RWPE2 (cell line): ENCODE measurements at places on chromosomes 16 and 17.

GRCh38 chr17:83196024-83196365 lies 116.6 kb downstream of the METRNL start:
- DNase-seq = no peak

DNA sequence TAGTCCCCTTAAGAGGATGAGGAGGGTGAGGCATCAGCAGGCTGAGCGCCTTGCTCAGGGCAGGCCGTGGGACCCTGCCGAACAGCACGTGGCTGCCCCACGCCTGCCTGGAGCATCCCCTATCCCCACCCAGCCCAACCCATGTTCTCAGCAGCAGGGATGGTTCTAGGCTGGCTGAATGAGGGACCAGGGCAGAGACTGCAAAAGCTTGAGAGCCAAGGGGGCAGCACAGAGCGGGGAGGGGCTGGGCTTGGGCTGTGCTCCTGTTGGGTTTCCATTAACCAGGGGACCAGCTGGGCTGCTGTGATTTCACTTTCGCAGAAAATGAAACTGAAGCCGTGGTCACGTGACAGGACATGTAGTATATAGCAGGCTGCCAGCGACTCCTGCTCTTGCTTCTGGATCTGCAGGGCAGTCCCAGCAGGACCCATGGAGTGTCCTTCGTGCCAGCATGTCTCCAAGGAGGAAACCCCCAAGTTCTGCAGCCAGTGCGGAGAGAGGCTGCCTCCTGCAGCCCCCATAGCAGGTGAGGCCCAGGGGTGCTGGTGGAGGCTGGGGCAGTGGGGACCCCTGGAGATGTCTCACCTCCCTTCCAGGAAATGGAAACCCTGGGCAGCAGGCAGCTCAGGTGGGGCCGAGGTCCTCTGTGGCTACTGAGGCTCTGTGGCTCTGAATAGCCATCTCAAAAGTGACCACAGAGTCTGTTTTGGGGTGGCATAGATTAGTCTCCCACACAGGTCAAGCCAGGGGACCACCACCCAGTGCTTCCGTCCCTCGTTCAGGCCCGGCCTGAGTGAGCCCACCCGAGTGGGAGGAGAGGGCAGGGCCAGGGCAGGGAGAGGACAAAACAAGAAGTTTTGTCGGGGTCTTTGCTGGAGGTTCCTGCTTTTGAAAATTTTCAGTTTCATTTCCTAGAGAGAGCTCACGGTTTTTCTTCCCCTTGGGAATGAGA lies 2.9 kb downstream of the RNF213 start:
- DNase-seq = no peak

DNA sequence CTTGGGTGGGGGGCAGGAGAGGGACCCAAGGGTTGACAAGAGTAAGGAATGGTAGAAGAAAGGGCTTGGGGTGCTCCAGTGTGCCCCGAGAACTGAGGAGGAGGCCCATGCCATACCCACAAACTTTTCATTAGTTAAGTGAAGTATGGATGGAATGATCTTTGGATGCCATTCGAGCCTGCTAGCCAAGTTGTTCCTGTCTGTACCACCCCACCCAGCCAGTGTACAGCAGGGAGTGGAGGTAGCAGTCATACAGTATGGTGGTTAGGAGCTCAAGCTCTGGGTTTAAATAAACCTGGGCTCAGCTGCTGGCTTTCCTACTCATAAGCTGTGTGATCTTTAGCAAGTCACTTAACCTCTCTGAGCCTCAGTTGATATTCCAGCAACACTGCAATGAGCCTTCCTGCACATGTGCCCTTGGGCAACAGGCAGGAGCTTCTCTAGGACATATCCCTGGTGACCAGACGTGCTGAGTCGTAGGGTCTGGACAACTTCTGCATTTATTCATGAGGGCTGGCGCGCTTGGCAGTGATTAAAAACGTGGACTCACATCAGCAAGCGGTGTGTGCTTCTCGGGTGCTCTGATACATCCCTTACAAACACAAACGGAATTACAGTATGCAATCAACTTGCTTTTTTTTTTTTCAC lies 22.9 kb downstream of the ITPRIPL2 start:
- no peak for DNase-seq

DNA sequence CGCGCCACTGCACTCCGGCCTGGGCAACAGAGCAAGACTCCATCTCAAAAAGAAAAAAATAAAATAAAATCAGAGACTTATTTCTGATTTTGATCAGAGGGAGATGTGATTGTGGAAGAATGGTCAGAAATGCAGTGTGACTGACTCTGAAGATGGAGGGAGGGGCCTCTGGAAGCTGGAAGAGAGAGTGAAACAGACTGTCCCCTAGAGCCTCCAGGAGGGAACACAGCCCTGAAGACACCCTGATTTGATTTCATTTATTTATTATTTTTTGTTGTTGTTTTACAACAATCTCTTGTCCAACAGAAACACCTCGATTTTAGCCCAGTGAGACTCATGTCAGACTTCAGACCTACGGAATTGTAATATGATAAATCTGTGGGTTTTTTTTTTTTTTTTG lies 26.1 kb downstream of the BCL7C start:
- no peak for DNase-seq

- DNase-seq = no peak
These were observed 104.3 kb upstream of the DNAH9 start for GRCh38 chr17:11493936-11494335.

- no peak for DNase-seq
These were observed 225.6 kb upstream of the HSBP1 start for GRCh38 chr16:83581994-83582747.

DNA sequence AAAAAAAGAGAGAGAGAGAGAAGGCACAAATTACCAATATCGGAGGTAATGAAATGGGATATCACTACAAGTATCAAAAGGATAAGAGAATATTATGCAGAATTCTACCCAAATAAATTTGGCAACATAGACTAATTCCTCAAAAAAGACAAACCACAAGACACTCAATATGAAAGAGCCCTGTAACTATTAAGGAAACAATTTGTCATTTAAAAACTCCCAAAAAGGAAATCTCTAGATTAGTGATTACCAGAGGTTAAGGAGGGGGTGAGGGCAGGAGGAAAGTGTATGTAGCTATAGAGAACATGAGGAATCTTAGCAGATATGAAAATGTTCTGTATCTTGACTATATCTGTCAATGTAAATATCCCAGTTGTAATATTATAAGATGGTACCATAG lies 54.0 kb downstream of the CFDP1 start:
- DNase-seq = no peak

- no peak for DNase-seq
These were observed 2.9 kb downstream of the VEZF1 start for GRCh38 chr17:57984936-57985674.

DNA sequence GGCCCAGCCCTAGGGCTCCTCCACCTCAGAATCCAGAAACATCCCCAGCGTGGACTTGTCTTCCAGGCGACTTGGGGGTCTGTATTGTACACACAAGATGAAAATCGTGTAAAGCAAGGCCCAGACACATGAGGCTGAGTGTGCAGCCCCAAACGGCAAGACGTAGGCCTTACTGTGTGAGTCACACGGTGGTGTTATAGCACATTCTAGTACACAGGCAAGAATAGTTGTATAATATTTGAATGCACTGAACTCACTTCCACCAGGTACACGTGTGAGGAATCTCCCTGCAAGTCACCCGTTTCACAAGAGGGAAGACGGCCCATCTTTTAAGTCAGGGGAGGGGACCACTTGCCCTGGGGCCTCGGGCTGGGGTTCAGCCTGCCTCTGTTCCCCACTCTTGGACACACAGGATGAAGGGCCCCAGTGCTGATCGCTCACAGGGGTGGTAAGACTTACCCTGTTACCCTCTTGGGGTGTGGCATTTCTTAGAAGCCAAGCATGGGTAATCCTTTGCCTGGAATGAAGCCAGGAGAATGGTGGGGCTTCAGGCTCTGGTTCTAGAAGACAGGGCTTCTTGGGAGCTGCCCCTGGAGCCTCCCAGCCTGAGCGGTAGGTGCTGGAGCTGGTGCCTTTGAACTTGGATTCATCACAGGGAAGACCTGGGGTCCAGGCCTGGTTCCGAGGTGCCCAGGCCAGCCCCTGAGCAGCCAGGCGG lies 71.3 kb downstream of the SREBF1 start:
- no peak for DNase-seq

- no peak for DNase-seq
These were observed 187.4 kb downstream of the C16orf95 start for GRCh38 chr16:87129771-87130170.

DNA sequence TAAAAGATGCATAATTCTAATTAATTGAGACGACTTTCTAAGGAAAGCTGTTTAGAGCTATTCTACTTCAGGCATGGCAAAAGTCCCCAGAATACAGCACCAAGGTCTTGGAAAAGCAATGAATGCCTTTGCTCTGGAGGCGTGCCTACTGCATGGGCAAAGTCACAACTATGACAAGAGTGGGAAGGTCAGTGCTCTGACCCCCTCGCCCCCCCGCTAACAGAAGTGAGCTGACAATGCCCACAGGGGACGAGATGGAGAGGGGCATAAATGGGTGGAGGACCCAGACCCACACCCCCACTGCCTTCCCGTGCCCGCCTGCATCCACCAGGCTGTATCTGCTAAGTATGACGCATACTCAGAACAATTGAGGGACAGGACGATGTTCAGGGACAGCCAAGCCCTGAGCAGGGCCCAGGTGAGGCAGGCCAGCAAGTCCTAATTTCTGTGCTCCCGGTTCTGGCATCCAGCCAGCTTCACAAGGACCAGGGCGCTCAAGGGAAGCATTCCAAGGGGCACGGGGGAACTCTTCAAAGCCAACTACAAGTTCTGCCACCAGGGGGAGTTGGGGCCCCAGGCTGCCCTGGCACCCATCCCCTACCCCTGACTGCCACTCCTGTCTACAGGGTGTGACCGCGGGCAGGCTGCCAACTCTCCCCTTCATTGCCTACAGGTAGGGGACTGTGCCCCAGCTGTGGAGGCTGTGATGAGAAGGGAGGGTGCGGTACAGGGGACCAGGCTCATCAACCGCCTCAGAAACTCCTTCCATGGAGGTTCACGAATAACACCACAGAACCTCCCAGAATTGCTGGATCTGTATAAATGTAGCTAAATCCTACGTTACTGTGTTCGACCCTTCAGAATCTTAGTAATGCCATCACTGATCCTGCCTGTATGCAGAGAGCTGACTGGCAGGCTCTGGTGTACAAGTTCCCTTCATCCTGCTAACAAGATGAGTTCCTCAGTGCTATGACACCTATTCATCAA lies 20.8 kb downstream of the NPRL3 start:
- DNase-seq = no peak

- no peak for DNase-seq
These were observed 95.4 kb upstream of the TOB1 start for GRCh38 chr17:50961282-50962220.

DNA sequence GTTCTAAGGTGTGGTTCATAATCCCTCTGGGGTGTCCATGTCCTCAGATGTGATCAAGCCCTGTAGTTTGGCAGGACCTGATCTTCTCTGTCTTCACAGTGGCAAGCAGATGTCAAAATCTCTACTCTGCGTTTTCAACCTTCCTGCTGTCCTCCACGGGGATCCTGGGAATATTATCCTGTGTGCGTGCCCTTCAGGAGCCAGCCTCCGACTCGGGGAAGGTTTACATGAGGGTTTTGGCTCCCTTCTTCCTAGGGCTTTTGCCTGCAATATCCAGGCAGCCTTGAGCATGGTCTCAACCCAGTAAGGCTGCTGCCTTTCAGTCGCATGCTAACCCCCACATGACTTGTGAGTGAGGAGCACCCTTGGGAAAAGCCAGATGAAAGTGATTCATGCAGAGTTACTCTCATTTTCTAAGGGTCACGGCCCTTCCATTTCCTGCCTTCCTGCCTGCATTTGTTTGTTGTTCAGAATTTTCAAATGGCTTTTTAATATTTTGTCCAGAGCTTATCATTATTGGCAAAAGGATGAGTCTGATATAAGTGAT lies 202.2 kb upstream of the CHMP6 start:
- DNase-seq = peak; percentile 64
